ENCODE measurements at places on chromosomes 5 and 9.

DNA sequence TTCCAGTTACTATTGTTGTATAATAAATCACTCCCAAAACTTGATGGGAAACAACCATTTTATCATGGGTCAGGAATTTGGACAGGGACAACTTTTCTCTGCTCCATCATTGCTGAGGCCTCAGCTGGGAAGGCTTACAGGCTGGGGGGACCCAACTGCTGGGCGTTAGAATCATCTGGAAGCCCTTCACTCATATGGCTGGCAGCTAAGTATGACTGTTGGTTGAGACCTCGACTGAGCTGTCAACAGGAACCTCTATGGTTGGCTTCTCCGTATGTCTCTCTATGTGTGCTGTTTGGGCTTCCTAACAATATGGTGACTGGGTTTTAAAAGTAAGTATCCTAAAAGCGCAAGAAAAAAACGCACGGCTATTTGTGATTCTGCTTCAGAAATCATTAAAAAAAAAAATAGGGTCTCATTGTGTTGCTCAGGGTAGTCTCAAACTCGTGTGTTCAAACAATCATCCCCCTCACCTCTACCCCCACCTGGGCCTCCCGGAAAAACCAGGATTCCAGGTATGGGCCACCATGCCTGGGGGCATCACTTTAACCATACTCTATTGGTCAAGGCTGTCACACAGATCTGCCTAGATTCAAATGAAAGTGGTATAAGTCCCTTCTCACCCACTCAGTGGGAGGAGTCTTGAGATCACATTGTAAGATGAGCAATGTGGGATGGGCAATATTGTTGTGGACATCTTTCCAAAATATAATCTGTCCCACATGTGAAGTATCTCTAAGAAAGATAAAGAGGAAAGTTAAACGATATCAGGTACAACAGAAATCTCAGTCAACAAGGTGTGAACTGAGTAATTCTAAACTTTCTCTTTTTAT lies 15.2 kb downstream of the FNBP1 start:
- no peak for DNase-seq

DNA sequence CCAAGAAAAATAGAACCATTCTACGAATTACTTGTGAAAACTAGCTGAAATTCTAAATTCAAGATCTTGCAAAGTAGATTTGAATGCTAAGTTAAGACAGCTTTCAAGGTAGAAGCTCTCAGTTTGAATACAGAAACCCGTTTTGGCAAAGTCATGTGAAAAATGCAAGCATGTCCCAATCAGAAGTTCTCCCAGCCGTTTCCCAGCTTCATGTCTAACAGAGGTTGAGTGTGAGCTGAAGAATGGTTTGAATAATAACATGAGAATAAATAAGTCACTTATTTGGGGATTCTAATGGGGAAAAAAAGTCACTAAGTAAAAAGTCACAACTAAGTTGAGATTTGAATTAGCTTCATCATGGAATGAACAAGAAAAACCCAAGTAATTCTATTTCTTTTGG lies 152.5 kb upstream of the MAP3K1 start:
- no peak for DNase-seq

GRCh38 chr5:80620211-80620610 lies 34.2 kb upstream of the MSH3 start:
- no peak for DNase-seq

GRCh38 chr9:88923653-88924288 lies 67.5 kb upstream of the S1PR3 start:
- DNase-seq = no peak

DNA sequence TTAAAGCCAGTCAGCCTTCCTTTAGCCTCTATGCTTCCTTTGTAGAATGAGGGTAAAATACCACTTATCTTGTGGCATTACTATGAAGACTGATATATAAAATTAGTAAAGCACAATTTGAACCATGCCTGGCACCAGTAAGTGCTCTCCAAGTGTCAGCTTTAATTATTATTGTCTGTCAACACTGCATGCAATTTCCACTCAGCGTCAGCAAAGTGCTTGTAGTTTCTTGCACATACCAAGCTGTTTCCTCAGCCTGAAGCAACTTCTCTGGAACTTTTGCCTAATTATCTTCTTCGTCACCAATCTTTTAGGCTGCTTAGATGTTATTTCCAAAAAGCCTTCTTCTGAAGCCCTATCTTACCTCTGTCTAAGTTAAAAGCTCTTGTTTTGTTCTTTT lies 177.3 kb downstream of the CDC42SE2 start:
- no peak for DNase-seq

- no peak for DNase-seq
Observed at GRCh38 chr5:167949435-167949834, 342.0 kb upstream of the WWC1 start.

DNA sequence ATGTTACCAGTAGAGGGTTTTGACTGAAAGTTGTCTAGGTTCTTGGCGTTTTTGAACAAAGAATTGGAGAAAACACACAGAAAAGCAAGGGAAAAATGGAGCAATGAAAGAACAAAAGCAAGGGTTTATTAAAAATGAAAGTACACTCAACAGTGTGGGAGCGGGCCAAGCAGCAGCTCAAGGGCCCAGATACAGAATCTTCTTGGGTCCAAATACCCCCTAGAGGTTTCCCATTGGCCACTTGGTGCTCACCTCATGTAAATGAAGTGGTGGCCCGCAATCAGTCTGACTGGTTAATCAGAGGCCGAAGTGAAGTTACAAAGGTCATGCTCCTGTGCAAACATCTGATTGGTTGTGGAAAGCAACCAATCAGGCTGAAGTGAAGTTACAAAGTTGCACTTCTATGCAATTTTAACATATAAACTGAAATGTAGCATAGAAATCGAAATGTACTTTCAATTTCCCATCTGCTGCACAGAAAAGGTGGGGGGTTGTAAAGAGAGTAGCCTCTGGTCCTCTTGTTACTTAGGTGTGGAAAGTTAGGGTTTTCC lies 1.9 kb upstream of the GM2A start:
- DNase-seq = no peak

GRCh38 chr5:8184455-8185063 lies 315.6 kb downstream of the MTRR start:
- peak; percentile 65 for DNase-seq

- no peak for DNase-seq
Observed at GRCh38 chr5:67770431-67771025, 445.0 kb upstream of the PIK3R1 start.

DNA sequence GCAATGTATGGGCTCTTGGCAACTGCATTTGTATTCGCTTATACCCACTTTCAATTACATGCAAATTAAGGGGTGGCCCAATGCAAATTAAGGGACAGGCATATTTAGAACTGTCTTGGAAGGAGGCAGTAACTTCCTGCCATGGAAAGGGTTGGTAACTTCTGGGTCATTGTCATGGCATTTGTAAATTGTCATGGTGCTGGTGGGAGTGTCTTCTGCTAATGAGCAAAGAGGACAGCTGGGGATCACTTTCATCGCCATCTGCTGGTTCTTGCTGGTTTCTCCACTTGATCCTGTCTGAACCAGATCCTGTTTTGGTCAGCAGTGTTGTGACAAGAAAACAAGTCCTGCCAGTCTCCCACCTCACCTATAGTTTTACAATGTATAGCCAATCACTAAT lies 23.3 kb upstream of the UGT3A2 start:
- DNase-seq = peak; percentile 47

DNA sequence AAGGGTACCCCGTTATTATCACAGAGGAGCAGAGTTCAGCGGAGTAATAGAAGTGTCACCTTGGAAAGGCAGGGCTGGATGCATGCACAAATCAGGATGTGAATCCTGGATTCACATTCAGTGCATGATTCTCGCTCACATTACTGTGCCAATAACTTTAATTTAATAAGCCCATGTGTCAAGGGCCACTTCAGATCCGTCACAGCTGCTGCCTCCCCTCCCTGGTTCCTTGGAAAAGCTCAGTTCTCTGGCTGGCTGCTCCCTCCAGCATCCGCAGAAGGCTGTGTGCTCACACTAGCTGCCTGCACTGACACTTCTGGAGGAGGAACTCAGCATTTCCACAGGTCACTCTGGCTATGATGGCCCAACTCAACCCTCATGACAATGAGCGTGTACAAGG lies 256.8 kb upstream of the ADAMTS16 start:
- no peak for DNase-seq

GRCh38 chr5:76404223-76405211 lies 1.4 kb downstream of the IQGAP2 start:
- no peak for DNase-seq

DNA sequence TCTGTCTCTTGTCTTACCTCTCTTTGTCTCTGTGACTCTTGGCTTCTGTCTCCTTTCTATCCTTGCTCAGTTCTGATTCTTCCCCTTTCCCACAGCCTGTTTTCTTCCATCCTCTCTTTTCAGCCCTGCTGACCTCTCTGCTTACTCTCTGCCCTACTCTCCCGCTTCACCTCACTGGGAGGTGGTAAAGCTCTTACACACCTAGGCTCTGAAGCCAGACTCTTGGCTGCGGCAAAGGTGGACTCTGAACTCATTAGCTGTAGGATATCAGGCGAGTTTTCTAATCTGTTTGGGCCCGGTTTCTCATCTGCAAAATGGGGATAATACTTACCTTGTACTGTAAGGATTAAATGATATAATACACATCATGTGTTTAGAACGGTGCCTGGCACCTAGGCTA lies 11.1 kb downstream of the PCDH1 start:
- DNase-seq = no peak

DNA sequence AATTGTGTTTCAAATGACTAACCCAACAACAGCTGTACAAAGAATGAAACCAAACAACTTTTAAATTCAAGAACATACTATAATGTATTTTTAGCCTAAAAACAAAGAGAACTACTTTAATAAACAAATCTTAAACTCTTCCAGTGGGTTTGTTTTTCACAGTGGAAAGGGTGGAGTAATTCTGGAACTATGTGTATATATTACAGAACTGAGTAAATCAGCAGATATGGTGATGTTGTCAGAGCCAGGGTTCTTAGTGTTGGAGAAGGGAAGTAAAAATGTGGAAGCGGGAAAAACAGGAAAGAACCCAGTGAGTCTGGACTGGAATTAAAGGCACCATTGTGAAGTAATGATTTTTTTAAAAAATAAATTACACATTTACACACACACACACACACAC lies 144.9 kb downstream of the CDK5RAP2 start:
- no peak for DNase-seq

- peak; percentile 16 for DNase-seq
Observed at GRCh38 chr5:42745426-42745825, 11.2 kb upstream of the CCDC152 start.

DNA sequence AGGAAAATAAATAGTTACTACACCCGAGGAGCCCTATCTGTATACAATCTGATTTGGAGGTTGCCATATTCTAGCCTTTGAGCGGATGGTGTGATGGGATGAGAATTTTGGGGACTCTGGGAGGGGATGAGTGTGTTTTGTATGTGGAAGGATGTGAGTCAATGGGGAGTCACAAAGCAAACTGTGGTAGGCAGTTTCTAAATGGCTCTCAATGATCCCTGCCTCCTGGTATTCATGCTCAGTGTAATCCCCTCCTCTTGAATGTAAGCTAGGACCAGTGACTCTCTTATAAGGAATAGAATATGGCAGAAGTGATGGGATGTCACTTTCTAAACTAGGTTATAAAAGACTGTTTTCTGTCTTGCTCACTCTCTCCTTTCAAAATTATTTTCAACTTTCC lies 205.7 kb upstream of the RIOK2 start:
- no peak for DNase-seq

DNA sequence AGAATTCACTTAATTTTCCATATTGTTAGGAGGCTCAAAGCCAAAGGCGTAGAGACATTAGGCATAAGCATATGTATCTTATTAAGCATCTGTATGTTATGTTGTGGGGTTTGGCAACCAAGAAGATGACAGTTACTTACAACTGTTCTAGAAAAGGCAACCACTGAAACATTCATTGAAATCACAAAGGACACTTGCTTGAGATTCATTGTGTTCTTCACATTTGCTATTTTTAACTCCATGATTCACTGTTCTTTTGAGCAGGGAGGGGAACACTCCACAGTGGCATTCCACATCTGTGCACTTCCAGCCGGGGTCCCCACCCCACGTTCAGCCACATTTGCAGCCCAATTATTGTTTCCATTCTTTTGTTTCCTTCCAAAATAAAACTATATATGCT lies 107.1 kb downstream of the PALM2AKAP2 start:
- DNase-seq = no peak

- DNase-seq = no peak
Observed at GRCh38 chr9:25003686-25004085, 458.0 kb upstream of the IZUMO3 start.

DNA sequence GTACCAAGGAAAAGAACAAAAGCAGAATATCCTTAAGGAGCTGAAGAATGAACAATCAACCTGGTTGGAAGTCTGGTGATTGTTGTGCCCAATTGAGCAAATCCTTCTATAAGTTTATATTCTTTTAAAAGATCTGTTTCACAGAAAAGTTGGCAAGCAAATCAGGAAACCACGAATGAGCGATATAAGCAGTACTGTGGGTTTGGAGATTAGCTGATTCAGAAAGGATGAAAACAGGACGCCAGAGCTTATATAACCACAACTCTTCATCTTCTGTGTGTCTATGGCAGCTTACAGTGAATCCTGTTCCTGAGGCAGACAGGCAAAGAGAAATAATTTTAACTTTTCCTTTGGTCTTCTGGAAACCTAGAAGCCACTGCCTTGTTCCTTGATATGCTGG lies 61.7 kb downstream of the SLC38A9 start:
- no peak for DNase-seq

DNA sequence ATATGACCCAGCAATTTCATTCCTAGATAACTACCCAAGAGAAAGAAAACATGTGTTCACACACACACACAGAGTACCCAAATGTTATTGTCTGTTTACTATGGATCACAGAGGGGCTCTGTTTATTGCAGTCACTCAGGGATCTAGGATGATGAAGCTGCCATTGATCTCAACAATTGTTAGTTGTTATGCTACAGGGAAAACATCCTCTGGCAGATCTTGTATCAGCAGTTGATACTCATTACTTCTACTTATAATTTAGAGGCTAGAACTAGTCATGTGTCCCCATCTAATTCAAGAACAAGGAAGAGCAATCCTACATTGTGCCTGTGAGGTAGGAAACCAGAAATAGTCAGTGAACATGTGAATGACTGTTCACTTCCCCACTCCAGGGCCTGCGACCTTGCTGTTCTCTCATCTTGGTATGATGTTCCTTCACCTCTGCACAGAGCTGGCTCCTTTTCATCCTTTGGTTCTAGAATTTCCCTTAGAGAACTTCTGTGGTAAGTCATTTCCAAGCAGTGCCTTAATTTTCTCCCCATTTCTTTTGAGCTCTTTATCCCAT lies 30.3 kb downstream of the NMUR2 start:
- no peak for DNase-seq

GRCh38 chr5:69517763-69518212 lies 25.2 kb downstream of the OCLN start:
- DNase-seq = no peak

- DNase-seq = no peak
Observed at GRCh38 chr5:179373101-179373934, 28.1 kb upstream of the ADAMTS2 start.

- no peak for DNase-seq
Observed at GRCh38 chr5:181217111-181217802, 5.8 kb upstream of the TRIM41 start.

GRCh38 chr9:26392639-26393038 lies 500.0 kb downstream of the CAAP1 start:
- no peak for DNase-seq

Data from NCI-H2081 (cell line).